ENCODE measurements at places on chromosomes 2 and 18. TPM values are rescaled to one million over a fixed set of nuclear protein-coding genes. Genes with fewer than 3 reads are reported as not detected.

Gene STAT1
- total RNA-seq: 59.5 TPM

Gene IGFBP5
- 93.1 TPM for total RNA-seq

- DNase-seq: no peak
Measured at GRCh38 chr18:55319459-55320193, 268.4 kb downstream of the TCF4 start.

DNA sequence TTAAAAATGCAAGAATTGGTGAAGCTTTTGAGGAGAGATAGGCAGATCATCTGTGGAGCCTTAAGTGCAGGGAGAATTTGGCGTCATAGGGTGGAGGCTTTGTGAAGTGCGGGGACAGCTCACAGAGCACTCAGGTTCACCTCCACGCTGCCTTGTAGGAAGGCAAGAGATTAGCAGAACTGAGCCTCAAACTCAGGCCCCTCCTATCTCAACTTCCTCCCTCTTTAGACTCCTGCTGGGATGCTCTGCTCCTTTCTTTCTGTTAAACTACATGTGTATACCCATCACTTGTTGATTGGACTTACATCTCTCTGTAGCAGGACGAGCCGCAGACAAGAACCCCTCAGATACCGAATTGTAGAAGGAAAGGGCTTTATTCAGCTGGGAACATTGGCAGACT lies 422.2 kb downstream of the SETBP1 start:
- no peak for DNase-seq

- no peak for DNase-seq
Measured at GRCh38 chr2:14480906-14481305, 151.6 kb upstream of the LRATD1 start.

DNA sequence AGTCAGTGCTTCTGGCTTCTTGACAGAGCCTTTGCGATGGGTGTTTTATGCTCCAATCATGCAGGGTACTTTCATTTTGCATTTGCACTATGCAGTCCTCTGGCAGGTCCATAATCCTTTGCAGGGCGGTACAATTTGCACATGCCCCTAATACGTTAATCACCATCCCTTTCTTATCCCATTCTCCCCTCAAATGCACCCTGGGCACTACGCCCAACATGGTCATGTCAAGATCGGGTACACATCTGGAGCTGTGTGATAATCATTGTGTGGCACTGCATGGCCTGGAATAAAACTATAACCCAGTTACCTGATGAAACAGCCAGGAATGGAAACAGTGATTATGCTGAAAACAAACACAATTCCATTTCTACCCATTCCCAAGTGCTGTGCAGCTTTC lies 27.7 kb downstream of the LOXHD1 start:
- DNase-seq: no peak

Data from Peyer's patch (tissue), 4 donors.